ENCODE measurements at places on chromosomes 13 and 19.

- no peak for DNase-seq
Observed at GRCh38 chr19:55619286-55619685, 5.1 kb downstream of the ZNF784 start.

DNA sequence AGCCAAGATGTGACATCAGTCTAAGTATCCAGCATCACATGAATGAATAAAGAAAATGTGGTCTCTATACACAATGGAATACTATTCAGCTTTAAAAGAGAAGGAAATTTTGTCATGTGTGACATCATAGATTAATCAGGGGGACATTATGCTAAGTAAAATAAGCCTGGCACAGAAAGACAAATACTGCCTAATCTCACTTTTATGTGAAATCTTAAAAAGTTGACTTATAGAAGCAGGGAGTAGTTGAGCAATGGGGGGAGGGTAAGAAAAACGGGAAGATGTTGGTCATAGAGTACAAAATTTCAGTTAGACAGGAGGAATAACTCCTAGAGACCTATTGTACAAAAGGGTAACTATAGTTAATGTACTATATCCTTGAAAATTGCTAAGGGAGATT is 10.4 kb upstream of the LCP1 start:
- no peak for DNase-seq

- DNase-seq, result no peak
Observed at GRCh38 chr19:15422296-15423075, 3.7 kb upstream of the AKAP8L start.

DNA sequence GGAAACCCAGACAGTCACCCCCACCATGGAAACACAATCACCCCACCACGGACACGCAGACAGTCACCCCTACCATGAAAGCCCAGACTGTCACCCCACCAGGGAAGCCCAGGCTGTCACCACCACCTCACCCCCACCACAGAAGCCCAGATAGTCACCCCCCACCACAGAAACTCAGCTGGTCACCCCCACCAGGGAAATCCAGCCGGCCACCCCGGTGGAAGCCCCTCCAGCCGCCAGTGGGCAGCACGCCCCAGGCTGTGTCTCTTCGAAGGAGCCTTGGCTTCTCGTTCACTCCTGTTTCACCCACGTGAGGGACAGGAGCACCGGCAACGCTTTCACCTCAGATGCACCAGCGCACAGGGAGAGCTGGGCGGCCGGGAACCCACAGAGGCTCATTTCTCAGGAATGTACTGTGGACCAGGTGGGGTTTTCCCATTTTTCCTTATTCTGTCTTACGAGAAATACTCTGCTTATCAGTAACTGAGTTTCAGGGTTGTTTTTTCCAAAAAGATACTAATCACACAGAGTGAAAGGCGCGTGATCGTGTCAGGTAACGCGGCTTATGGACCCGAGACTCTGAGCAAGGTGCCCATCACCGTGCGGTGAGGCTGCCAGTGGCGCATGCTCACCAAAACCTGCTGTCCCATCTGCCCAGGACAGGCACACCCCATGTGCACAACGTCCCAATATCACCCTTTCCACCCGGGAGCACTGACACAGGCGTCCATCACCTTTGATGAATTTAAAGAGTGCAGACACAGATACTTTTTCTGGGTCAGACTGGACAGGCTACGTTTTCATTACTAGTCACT is 28.0 kb downstream of the CARS2 start:
- DNase-seq, result no peak

DNA sequence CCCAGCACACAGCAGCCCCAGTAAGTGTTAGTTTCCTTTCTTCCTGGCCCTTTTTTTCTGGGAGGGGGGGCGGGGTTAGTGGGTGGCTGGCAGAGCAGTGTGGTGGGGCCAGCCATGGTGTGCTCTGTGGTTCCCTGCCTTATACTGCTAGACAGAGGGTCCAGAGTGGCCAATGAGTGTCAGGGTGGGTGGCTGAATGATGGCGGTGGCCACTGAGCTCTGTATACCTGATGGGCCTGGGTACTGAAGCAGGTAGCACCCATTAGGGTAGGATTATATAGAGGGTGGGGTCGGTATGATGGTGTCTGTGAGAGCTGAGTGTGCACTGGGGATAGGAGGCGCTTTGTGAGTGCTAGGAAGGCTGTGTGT is 13.8 kb downstream of the CIC start:
- DNase-seq, result no peak

DNA sequence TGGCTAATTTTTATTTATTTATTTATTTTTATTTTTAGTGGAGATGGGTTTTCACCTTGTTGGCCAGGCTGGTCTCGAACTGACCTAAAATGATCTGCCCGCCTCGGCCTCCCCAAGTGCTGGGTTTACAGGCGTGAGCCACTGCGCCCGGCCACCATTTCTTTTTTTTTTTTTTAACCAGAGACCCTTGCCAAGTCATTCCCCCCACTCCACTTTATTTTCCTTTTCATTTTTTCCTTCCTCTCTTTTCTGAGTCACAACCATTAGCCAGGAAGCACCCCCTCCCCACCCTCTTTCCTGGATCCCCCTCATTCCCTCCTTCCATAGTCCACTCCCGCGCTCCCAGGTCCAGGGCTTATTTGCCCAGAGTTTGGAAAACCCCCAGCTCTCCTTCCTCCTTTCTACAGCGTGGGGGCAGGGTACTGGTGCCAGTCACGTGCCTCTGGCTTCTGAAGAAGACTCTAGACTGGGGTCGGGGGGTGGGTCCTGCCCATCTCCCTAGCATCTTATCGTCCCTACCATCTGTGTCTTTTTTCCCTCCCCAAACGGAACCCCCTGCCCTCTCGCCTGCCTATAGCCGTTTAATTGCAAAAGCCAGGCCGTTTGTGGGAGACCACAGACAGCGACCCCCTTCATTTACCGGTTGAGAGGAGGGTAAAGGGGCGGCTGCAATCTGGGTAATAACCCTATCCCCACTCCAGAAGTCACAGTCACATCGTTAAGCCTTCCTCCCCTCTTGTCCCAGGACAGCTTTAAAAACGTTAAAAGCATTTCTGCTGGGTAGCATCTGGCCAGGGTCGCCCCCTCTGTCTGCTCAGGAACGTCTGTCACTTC is 1.1 kb upstream of the CALR start:
- no peak for DNase-seq

DNA sequence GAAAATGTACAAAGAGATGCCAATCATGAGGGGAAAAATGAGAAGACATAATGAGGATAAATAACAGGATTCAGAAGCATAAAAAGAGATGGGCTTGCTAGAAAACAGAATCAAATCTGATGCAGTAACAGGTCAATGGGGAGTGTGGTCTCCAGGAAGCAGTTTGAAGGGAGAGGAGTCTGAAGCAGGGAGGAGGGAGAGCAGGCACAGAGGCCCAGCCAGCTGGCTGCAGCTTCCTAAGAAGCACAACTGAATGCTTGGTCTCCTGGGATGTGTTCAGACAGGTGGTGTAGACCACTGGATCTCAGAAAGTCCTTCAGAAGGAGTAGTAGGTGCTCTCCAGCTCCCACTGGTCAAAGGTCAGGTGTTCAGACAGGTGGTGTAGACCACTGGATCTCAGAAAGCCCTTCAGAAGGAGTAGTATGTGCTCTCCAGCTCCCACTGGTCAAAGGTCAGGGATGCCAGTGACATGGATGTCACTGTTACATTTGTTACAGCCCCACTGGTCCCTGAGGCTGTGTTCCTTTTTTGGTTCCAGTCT is 68.3 kb upstream of the UBAC2 start:
- DNase-seq, result no peak

- DNase-seq, result no peak
Observed at GRCh38 chr19:43743059-43743458, 11.7 kb downstream of the SMG9 start.

- peak; percentile 74 for DNase-seq
Observed at GRCh38 chr19:19615086-19615485, 3.4 kb downstream of the PBX4 start.

- DNase-seq, result no peak
Observed at GRCh38 chr19:40378509-40378908, 11.5 kb downstream of the HIPK4 start.

GRCh38 chr13:59279576-59279975 is 884.2 kb downstream of the DIAPH3 start:
- DNase-seq, result no peak

GRCh38 chr19:17180997-17181702 is 34.0 kb upstream of the USE1 start:
- DNase-seq, result no peak

DNA sequence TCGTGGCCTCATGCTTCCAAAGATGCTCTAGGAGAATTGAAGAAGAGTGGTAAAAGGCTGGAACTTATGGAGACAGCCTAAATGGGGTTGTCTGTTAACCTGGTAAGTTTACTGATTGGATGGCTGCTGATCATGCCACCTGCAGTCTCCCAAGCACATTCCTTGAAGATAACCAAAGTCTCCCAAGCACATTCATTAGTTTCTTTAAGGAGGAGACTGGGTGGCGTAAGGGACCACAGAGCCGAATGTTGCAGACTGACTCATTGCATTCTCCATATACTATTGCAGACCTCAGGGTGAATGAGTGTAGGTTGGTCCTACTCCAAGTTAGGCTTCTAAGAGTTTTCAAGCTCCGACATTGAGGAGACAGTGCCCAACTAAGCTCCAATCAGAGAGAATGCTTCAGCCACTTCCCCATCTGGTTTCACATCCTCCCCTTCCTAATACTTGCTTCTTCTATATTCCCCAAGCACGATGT is at the start of gene IGFL3:
Gene IGFL3 (minus strand): TSS at position 51 of the 478 bp plus-strand sequence. CDS start 39 bp downstream, at position 12.
- DNase-seq, result no peak

GRCh38 chr19:49333418-49333805 is 1.8 kb upstream of the CD37 start:
- DNase-seq, result no peak

GRCh38 chr19:35307931-35308330 is 16.0 kb downstream of the MAG start:
- no peak for DNase-seq

GRCh38 chr13:109974354-109974753 is 188.0 kb upstream of the IRS2 start:
- DNase-seq, result no peak

- DNase-seq, result no peak
Observed at GRCh38 chr13:64420181-64420580, 2810.0 kb downstream of the PCDH9 start.

DNA sequence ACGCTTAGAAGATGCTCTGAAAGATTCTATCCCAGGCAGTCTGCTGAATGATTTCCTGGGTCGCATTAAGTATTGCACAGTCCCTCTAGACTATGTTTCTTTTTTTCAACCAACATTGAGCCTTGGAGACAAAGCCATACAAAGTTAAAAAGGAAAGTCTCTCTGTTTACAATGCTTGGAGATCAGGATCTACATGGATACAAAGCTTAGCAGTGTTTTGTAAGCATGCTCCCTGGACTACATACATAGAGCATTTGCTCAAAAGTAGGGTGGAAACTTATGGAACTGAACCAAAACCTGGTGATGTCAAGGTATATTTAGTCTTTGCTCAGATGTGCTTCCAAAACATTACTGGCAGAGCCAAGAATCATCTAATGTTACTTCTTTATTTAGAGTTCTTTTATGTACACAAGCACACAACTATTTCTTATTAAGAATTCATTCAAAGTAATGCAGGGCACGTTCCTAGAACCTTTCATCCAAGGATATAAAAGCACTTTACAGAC is 241.2 kb downstream of the ABCC4 start:
- no peak for DNase-seq

- peak; percentile 64 for DNase-seq
Observed at GRCh38 chr19:34308381-34309367, 54.3 kb downstream of the GARRE1 start.

- DNase-seq, result no peak
Observed at GRCh38 chr13:22173610-22174009, 502.7 kb downstream of the FGF9 start.

DNA sequence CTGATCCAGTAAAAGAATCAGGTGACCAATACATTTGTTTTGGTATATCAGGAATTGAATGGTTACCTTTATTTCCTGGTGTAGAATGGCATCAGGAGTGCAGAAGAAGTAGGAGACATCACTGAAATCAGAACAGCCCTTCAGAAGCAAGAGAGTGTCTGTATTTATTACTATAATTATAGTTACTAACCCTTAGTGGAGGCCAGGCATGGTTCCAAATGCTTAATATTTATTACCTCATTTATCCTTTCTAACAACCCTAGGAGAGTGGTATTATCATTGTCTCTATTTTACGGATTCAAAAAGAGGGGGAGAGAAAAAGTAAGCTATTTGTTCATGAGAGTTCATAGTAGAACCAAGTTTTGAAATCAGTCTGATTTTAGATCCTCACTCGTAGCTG is 1292.9 kb downstream of the PCDH9 start:
- no peak for DNase-seq

DNA sequence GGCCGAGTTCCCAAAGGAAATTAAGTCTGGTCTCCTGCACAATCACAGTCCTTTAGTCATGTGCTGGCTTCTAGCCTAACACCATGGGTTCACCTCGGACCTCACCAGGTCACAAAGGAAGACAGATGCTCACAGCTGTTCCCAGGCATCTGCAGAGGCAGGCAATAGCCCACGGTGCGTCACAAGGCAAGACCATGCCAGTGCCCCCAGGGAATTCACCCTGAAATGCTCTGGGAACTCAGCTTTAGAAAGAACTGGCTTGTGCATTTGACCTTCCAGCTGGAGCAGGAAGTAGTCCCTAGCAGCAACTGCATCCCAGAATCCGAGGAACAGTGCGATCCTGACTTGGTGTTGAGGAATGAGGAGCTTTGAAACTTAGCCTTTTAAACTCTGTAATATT is 96.8 kb upstream of the WASF3 start:
- DNase-seq, result no peak

- no peak for DNase-seq
Observed at GRCh38 chr13:57604442-57604841, 27.1 kb upstream of the PCDH17 start.

DNA sequence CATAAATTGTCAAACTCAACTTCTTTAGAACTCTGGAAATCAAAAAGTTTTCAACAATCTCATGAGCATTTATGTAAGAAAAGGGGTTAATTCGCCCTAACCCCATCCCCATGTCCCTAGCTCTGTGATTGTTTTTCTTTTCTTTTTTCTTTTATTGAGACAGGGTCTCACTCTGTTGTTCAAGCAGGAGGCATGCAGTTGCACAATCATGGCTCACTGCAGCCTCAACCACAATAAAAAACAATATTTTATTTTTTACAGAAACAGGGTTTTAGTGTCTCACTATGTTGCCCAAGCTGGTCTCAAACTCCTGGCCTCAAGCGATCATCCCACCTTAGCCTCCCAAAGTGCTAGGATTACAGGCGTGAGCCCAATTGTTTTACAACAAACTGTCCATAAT is 16.7 kb downstream of the VWA8 start:
- no peak for DNase-seq

DNA sequence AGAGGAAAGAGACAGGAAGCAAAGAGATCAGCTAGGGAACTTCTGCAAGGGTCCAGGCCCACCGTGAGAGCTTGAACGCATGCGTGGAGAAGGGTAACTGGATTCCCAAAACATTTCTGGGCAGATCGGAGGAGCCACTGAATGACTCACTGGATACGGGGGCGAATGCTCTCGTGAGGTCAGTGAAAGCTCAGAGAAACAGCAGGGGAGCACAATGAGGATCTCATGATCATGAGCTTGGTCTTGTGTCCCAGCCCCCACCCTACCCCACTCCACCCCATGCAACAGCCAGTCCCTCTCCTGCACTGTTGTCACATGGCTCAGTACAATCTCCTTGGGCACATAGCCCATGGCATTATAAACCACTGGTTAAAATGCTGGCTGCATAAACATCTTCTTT is 40.6 kb downstream of the DCLK1 start:
- no peak for DNase-seq
